ENCODE measurements at places on chromosomes 3 and 15.

DNA sequence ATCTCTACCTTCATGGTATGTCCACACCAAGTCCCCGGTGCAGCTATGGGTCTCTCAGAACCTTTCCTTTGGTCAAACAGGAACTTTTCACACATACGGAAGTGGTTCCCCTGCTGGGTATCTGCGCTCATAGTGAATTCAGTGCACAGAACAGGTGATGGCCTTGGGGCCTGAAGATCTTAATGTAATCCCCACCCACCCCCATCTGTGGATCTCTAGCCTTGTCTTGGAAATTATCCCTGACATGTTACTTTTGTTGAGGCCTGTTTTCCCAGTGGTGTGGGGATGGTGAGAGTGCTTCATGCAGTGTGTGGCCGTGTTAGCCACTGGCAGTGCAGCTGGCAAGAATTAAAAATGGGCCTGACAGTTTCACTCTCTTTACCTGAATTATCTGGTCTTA lies 71.9 kb upstream of the MYZAP start:
- DNase-seq = no peak

DNA sequence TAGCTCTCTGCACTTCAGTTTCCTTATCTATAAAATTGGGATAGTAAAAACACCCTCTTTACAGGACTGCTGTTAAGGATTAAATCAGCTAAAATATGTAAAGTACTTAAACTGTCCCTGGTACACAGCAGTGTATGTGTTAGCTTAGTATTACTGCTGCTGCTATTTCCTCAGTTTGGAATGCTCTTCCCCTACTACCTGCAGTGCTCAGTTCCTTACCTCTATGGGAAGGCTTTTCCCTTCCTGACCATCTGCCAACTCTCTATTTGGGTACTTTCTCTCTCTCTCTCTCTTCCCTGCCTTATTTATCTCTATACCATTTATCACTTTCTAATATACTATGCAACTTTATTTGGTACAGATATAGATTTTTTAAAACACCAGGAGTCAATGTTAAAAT lies 26.5 kb downstream of the KPNA4 start:
- no peak for DNase-seq

GRCh38 chr3:11401434-11401833 lies 129.2 kb downstream of the ATG7 start:
- no peak for DNase-seq

GRCh38 chr15:25844981-25845680 lies 18.0 kb downstream of the ATP10A start:
- DNase-seq = no peak

- peak; percentile 57 for DNase-seq
These were observed 94.9 kb downstream of the BCHE start for GRCh38 chr3:165742351-165742750.

GRCh38 chr15:38636597-38636996 lies 72.0 kb upstream of the RASGRP1 start:
- DNase-seq = no peak

GRCh38 chr3:193851941-193852674 lies 259.1 kb downstream of the OPA1 start:
- peak; percentile 53 for DNase-seq

DNA sequence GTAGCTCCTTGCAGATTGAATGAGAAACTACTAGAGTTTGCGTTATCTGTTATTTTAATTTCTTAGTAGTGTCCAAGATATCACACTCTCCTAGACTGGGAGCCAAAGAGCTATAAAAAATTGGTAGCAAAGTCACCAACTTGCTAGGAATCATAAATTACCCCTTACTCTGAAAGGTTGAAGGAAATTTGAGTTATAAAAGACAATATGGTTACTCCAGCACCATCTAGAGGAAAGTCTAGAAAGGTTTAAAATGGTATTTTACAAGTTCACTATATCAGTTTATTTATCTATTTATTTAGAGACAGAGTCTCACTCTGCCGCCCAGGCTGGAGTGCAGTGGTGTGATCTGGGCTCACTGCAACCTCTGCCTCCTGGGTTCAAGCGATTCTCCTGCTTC lies 121.6 kb downstream of the RBPMS2 start:
- DNase-seq = no peak

DNA sequence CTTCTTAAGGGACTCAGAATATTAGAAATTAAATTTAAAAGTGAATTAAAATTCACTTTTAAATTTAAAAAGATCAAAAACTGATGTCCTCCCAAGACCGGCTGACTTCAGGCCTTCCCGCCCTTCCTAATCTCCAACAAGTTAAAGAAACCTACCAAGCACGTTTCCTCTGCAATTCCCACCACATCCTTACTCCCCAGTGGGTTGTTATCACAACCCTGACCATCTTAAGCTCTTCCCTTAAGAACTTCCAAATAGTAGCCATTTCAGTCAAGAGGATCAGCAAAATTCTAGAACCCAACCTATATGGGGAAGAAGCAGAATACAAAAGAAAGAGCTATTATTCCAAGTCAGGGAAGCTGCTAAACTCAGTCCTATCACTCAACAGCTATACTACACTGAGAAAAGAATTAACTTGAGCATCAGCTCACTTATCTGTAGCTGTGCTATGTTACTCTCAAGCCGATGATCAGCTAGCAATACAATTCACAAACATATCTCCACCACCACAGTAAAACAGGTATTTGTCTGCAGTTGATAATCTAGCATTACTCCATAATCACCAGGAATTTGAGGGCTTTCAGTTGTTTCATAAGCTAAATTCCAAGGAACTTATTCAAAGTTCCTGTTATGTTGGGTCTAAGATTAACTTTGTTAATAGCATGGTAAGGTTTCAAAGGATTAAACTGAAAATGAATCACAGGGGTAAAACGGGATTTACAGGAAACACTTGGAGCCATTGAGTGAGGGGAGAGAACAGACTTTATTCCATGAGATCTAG lies 14.3 kb downstream of the ABCC5 start:
- no peak for DNase-seq

DNA sequence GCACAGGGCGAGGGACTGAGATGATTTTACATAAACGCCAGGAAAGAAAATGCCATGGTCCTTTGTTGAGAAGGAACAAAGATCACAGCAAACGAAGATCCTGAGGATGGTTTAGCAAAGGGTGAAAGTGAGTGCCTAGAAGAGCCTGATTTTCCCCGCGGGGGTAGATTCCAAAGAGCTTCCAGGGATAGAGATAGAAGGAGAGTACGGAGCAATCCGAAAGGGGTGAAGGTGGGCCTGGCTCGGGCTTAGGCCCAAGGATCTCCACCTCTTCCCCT lies 977 bp downstream of the CDC25A start:
- DNase-seq = no peak

DNA sequence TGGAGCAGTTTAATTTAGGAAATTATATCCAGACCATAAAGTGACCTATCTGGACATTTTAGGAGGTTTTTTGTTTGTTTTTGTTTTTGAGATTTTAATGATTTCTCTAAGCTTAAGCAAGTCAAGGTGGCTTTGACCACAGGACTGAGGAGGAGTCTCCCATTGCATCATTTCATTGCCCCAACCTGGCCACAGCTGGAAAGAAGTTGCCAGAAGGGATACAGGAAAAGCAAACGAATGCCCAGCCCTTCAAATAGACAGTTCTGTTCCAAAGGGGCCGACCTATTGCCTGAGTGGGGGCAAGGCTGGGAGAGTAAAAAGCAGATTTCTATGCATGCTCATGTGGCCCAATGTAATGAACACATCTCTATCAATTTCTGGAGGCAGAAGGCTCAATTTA lies 12.0 kb upstream of the ONECUT1 start:
- DNase-seq = no peak

- DNase-seq = no peak
These were observed 161.5 kb downstream of the TBC1D5 start for GRCh38 chr3:17580901-17581300.

DNA sequence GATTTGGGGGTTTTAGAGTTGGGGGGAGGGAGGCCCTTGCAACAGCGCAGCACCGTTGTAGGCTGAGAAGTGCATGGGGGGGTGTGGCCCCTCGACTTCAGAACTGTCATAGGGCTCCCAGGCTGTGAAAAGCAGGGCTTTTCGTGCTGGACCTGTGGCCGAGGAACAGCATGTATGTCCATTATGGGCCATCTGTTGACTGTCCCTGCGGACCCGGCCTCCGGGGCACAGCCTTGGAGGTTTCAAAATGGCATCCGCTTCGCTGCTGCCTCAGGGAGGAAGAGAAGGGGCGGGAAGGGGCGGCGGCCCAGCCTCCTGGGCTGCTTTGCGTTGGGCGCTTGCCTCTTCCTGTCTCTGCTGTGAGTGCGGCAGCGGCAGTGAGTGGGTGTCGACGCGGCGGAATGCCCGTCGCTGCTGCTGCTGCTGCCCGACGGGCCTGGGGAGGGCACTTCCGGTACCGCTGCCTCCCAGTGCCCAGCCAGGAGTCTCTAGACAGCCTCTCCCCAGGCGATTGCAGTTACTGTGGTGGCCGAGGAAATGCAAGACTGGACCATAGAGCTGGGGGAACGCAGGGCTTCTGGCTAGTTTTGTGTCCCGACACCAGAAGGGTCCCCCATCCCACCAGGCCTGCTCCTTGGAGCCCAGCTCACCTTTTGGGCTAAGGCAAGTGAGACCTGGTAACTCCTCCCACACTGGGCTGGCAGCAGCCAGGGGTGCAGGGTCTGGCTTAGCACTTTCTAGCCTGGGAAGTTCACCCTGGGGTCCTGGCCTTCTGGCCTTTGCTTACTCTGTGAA lies 1.9 kb downstream of the GNAI2 start:
- DNase-seq = peak; percentile 78

DNA sequence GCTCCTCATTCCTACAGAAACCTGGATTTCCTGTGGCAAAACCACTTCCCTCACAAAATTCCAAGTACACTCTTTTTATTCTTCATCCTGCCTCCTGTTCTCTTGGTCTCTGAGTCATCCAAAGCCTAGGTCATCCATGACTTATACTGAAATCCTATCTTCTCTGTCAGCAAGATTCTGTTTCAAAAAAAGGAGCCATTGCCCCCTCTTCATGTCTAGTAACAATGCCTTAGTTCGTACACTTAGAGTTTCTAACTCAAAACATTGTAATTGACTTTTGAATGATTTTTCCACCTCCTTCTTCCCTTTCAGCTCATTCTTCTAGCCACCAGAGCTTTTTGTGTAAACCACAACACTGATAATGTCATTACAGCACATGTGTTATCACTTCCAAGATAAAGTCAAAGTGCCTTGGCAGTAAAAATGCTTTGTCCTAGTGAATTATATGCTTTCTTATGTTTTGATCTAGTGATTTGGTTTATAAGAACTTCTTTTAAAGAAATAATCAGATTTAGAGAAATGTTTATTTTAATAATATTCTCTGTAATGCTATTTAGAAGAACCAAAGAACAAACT lies 256.5 kb upstream of the NECTIN3 start:
- DNase-seq = no peak

DNA sequence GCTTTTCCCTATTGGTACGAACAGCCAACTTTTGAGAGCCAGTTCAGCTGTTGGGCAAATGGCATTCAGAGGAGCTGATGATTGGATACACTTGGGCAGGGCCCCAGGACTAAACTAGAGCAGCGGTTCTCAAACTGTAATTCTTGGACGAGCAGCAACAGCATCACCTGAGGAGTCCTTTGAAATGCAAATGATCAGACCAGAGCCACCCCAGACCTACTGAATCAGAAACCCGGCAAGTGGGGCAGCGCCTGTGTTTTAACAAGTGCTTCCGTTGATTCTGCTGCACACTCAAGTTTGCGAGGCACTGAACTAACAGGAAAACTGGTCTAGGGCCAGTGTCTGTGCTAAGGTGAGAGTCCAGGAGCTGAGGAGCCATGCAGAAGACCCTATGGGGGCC lies 239.7 kb downstream of the UACA start:
- DNase-seq = no peak

DNA sequence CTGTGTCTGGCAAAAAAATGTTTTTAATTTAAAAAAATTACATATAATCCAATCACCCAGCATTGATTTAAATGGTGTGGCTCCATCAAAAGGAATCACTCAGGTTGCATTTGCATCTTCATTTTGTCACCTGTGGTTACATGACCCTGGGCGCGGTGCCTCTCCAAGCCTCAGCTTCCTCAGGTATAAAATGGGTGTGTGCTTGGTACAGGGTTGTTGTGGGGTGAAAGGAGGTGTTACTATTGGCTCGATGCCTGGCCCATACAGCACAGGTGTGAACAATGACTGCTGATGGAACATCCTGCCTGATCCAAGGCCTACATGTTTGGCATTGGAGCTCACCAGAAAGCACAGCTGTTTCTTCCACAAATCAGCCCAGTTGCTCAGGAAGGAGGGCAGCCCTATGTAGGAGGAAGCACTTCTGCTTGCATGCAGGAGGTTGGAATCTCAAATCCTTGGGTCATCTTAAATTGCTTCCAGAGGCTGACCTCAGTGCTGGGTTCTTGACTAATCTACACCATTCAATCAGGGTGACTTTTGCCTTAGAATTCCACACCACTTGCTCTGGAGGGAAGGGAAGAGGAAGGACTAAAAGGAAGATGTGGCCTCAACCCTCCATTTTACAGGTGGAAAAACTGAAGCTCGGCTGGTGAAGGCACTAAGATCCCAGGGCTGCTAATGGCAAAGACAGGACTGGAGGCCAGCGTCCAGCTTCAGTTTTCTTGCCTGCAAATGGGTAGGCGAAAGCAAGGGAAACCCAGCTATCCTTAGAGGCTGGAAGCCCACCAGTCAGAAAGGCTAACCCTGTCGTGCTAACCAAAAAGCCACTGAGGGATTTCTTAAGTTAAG lies 31.7 kb downstream of the BHLHE40 start:
- no peak for DNase-seq

- DNase-seq = no peak
These were observed 159.6 kb downstream of the GREM1 start for GRCh38 chr15:32877252-32878019.

GRCh38 chr15:31236184-31237042 lies 90.2 kb upstream of the KLF13 start:
- DNase-seq = peak; percentile 20

DNA sequence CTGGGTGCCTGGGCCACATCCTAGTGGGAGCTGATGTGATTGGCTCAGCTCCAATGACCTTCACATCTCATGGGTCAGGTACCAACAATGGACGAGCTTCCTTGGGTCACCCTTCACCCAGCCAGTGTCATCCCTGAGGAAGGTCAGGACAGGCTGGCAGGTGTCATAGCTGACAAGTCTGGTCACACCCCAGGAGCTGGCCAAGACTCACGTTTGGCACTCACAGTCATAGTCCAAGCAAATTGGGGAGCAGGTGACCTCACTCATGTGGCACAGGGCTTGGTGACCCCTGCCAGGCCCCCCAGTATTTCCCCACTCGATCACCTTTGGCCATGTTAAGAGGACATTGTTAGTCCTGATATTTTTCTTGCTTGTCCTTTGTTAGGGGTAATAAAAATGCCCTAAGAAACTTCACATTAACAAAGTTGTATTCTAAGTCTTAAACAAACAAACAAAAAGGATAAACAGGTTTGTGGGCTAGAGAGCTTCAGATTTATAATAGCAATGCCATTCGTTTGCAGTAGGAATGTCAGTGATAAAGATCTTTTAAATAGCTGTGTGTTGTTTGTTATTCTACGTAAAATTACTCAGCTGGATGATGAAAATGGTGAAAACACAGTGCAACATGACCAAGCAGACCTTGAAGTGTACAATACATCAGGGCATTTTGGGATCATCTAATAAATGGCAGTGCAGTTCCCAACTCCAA lies 79.5 kb upstream of the POMGNT2 start:
- DNase-seq = no peak

DNA sequence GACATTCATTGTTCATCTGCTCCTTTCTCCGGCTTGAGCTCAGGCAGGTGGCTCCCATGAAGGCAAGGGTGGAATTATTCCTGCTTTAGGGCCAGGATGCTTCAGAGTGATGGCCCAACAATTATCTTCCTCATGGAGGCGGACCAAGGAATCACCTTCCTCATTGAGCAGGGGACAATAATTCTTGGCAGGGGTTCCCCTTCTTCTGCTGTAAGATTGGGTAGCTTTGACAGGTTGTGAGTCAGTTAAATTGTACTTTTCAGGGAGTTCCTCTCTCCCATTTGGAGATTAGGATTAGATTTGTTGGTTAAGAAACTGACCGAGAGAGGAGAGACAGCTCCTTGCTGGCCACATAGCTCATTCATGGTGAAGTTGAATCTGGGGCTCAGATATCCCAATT lies 31.4 kb upstream of the CD47 start:
- no peak for DNase-seq

All from Calu3 (cell line).